CD4-positive, CD25-positive, alpha-beta regulatory T cell (primary cell): ENCODE measurements at places on chromosomes 3 and 15. TPM values are rescaled to one million over a fixed set of nuclear protein-coding genes. Genes with fewer than 3 reads are reported as not detected.

- peaks cover 21% of the 10 kb centered on the region for H3K36me3 ChIP-seq
- no peak overlapping the region for H3K27ac ChIP-seq
- H3K4me3 ChIP-seq: no peak overlapping the region
- no peaks in the 10 kb centered on the region for H3K27me3 ChIP-seq
- no peaks in the 10 kb centered on the region for H3K4me1 ChIP-seq
- DNase-seq: no peak
Measured at GRCh38 chr3:132573797-132574211, 23.3 kb upstream of the ACKR4 start.

- no peak overlapping the region for H3K27ac ChIP-seq
- no peaks in the 10 kb centered on the region for H3K27me3 ChIP-seq
- H3K4me3 ChIP-seq: no peak overlapping the region
- H3K4me1 ChIP-seq: peaks cover 17% of the 10 kb centered on the region
Measured at GRCh38 chr3:125366132-125366531, 9.0 kb downstream of the ZNF148 start.

DNA sequence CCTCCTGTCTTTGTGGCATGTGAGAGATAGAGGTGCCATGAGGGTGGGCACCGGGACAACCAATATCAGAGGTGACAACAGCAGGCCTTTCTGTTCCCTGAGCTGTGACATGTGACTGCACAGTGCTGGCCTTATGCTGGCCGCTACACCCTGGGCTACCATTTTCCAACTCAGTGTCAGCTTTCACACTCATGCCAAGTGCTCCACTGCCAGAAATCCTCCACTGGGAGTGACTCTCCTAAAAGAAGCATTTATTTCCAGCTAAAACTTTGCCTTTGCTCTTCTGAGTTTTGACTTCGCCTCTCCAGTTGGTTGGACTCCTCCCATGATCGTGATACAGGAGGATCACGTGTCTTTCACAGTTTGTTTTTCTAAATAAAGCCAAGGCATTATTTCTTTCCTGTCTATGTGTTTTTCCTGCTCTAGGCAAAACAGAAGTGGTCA lies 31.4 kb downstream of the CA12 start:
- H3K27me3 ChIP-seq: no peaks in the 10 kb centered on the region
- H3K4me3 ChIP-seq: no peak overlapping the region
- no peak for DNase-seq
- H3K4me1 ChIP-seq: no peaks in the 10 kb centered on the region

DNA sequence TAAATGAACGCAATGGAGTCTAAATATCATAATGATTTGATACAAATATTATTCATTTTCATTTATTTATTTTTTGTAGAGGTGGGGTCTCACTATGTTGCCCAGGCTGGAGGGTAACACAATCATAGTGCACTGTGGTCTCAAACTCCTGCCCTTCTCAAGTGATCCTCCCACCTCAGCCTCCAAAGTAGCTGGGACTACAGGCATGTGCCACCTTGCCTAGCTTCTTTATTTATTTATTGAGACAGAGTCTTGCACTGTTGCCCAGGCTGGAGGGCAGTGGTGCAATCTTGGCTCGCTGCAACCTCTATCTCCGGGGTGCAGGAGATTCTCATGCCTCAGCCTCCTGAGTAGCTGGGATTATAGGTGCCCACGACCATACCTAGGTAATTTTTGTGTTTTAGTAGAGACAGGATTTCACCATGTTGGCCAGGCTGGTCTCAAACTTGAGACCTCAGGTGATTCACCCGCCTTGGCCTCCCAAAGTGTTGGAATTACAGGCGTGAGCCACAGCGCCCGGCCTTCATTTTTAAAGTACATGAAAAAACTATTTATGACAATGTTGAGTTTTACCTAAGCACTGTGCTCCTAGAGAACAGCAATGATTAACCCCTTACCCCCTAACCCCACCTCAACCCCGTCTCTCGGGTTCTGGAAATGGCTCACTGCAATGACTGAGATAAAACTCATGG lies 4.0 kb upstream of the AEN start:
- no peak overlapping the region for H3K27ac ChIP-seq
- no peaks in the 10 kb centered on the region for H3K27me3 ChIP-seq
- H3K4me3 ChIP-seq: no peak overlapping the region
- H3K36me3 ChIP-seq: no peaks in the 10 kb centered on the region
- DNase-seq: no peak
- peaks cover 14% of the 10 kb centered on the region for H3K4me1 ChIP-seq

DNA sequence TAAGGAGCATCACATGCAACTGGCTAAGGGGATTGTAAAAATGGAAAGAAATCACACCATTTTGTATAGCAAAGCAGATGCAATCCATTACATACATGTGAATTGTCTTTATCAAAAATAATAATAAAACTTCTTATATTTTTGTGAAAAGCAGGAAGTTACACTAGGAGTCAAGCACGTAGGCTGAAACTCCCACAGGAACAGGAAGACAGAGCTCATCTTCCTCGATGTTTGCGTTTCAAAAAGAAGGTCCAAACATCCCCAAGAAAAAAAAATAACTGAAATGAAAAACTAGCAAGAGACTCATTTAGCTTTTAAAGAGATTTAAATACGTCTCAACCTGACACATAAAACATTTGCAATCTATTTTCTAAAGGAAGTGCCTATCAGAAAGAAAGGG lies 106.6 kb downstream of the TGFBR2 start:
- no peak overlapping the region for H3K4me3 ChIP-seq
- no peak overlapping the region for H3K27ac ChIP-seq
- H3K4me1 ChIP-seq: no peaks in the 10 kb centered on the region
- no peak for DNase-seq

- no peak overlapping the region for H3K27ac ChIP-seq
- H3K27me3 ChIP-seq: no peaks in the 10 kb centered on the region
Measured at GRCh38 chr3:64530434-64531049, 157.3 kb downstream of the ADAMTS9 start.

DNA sequence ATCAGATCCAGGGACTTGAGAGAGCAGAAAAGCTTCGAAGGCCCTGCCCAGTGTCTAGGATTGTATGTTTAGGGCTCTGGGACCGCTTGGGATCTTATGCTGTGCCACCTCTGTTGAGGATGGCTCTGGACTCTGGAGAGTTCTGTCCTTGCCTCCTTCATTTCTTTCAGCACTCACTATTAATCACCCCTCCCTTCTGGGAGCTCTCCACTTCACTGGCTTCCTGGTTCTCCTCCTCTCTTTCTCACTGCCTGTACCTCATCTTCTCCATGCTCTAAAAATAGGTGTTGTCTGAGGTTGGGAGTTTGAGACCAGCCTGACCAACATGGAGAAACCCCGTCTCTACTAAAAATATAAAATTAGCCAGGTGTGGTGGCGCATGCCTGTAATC lies 17.3 kb downstream of the MAPKBP1 start:
- DNase-seq: no peak
- no peaks in the 10 kb centered on the region for H3K27me3 ChIP-seq
- H3K27ac ChIP-seq: no peak overlapping the region
- H3K36me3 ChIP-seq: no peaks in the 10 kb centered on the region

GRCh38 chr15:79965846-79966630 lies 5.0 kb downstream of the BCL2A1 start:
- H3K4me1 ChIP-seq: peaks cover 41% of the 10 kb centered on the region
- H3K4me3 ChIP-seq: peak overlapping the region; percentile 62
- H3K36me3 ChIP-seq: no peaks in the 10 kb centered on the region
- DNase-seq: no peak

GRCh38 chr3:151093905-151094304 lies 8.4 kb downstream of the MED12L start:
- no peak overlapping the region for H3K27ac ChIP-seq
- no peaks in the 10 kb centered on the region for H3K36me3 ChIP-seq
- H3K4me3 ChIP-seq: no peak overlapping the region
- no peaks in the 10 kb centered on the region for H3K4me1 ChIP-seq
- H3K27me3 ChIP-seq: peaks cover 15% of the 10 kb centered on the region

- H3K36me3 ChIP-seq: no peaks in the 10 kb centered on the region
- no peaks in the 10 kb centered on the region for H3K4me1 ChIP-seq
- H3K27ac ChIP-seq: no peak overlapping the region
- no peaks in the 10 kb centered on the region for H3K27me3 ChIP-seq
Measured at GRCh38 chr3:122893754-122894668, 99.1 kb downstream of the SLC49A4 start.

GRCh38 chr3:106824856-106825255 lies 552.4 kb upstream of the CCDC54 start:
- no peaks in the 10 kb centered on the region for H3K27me3 ChIP-seq
- H3K4me3 ChIP-seq: no peak overlapping the region
- peak; percentile 1 for DNase-seq
- no peak overlapping the region for H3K27ac ChIP-seq
- no peaks in the 10 kb centered on the region for H3K4me1 ChIP-seq

DNA sequence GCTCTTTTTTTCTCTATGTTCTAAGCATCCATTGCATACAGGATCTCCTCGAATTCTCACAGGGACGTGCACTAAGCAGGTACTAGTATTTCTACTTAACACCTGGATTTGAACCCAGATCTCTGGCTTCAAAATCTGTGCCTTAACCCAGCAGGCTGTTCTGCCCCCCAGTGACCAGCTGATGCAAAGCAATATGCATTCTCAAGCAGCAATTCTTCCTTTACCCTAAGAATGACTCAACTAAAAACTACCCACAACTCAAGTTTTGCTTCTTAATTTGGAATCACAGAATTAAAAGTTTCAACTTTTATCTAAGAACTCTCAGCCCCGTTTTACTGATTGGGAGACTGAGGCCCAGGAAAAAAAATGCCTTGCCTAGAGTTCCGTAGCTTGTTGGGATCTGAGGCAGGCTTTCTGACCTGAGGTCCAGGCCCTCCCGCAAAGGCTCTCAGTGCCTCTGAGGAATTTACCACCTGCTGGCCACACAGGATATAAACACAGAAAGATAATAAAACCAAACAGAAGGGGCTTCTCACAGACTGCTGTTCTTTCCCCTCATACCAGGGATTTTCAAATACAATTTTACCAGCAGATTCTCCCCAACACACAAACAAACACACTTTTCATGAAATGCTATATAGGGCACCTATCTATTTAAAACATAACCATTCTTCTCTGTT lies 115.4 kb upstream of the RAD18 start:
- no peaks in the 10 kb centered on the region for H3K27me3 ChIP-seq
- no peaks in the 10 kb centered on the region for H3K4me1 ChIP-seq
- no peak for DNase-seq

DNA sequence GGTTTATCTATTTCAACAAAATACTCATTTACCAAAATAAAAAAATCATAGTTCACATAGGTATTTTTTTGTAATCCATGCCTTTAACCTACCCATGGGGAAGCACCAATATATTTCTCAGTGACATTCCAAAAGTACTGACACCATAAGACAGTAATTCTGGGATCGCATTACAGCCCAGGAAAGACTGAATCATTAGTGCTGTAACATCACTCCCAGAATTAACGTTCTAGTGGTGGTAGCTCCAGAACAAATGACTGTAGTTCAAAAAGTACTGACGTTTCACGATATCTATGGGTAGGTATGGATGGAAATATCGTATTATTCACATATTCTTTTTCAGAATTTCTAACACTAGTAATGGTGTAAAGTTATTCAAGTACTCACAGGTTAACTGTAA lies 54.3 kb upstream of the NEK10 start:
- peaks cover 65% of the 10 kb centered on the region for H3K36me3 ChIP-seq
- H3K27ac ChIP-seq: no peak overlapping the region
- H3K4me1 ChIP-seq: no peaks in the 10 kb centered on the region
- no peak overlapping the region for H3K4me3 ChIP-seq
- no peaks in the 10 kb centered on the region for H3K27me3 ChIP-seq

DNA sequence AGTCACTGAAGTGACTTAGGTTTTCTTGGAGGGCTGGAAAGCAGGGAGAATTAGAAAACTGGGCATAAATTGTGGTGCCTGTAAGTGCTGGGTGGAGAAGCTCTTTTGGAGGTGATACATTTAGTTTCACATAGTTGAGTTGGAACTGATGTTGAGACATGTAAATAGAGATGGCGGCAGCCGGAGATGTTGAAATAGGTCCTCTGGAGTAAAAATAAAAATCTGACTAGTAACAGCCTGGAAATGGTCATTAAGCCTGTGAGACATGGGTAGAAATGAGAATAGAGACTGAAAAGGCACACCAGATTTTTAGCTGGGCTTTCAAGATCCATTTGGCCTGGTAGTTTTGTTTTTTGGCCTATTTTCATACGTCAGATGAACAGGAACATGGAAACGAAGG lies 2.9 kb upstream of the NIT2 start:
- H3K36me3 ChIP-seq: no peaks in the 10 kb centered on the region
- no peak for DNase-seq
- H3K27ac ChIP-seq: no peak overlapping the region
- H3K4me3 ChIP-seq: no peak overlapping the region
- H3K4me1 ChIP-seq: peaks cover 21% of the 10 kb centered on the region

DNA sequence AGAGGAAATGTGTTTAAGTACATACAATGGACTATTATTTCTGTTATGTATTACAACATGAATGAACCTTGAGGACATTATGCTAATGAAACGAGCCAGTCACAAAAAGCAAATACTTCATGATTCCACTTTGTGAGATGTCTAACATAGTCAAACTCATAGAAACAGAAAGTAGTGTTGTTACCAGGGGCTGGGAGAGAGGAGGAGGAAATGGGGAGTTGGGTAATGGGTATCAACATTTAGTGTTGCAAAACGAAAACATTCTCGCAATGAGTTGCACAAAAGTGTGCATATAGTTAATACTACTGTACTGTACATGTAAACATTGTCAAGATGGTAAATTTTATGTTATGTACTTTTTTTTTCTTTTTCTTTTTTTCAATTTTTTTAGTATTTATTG lies 194.3 kb downstream of the IL5RA start:
- no peak overlapping the region for H3K4me3 ChIP-seq
- no peak for DNase-seq
- H3K27ac ChIP-seq: no peak overlapping the region
- no peaks in the 10 kb centered on the region for H3K4me1 ChIP-seq
- no peaks in the 10 kb centered on the region for H3K36me3 ChIP-seq

- H3K4me3 ChIP-seq: no peak overlapping the region
- no peaks in the 10 kb centered on the region for H3K4me1 ChIP-seq
- H3K36me3 ChIP-seq: no peaks in the 10 kb centered on the region
- H3K27me3 ChIP-seq: peaks cover 4% of the 10 kb centered on the region
Measured at GRCh38 chr3:120212505-120212904, 72.5 kb downstream of the GPR156 start.

DNA sequence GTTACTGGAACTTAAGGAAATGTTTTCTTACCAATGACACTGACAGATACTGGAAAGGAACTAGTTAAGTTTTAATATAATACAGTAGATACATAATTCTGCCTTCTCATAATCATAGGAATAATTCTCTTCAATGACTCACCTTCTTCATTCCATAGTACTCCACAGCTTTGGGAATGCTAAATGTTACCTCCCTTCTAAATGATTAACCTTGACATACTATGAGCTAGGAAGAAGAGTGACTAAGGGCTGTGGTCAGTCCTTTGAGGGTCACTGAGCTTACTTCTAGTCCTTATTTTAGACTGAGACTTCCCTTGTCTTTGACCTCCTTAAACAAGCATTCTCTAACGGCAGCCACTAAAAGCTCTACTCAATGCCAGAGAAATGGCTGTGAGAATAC lies 69.6 kb upstream of the PPIB start:
- no peak for DNase-seq
- H3K4me1 ChIP-seq: no peaks in the 10 kb centered on the region
- no peaks in the 10 kb centered on the region for H3K36me3 ChIP-seq
- no peak overlapping the region for H3K27ac ChIP-seq
- H3K27me3 ChIP-seq: no peaks in the 10 kb centered on the region

Gene MAGI1
- 0.44 TPM for total RNA-seq

Gene GABRR3
- total RNA-seq: not detected

Gene EIF2A
- 94.4 TPM for total RNA-seq

Gene RNF13
- 44.0 TPM for total RNA-seq

Gene ECE2
- total RNA-seq: not detected

Gene SPSB4
- total RNA-seq: not detected

Gene TLR9
- 0.27 TPM for total RNA-seq

Gene SLC28A1
- not detected for total RNA-seq

Gene MYEF2
- total RNA-seq: 19.0 TPM

Gene CD276
- total RNA-seq: not detected

Gene KLF15
- not detected for total RNA-seq

Gene HHLA2
- 0.74 TPM for total RNA-seq

Gene IMPG2
- 0.35 TPM for total RNA-seq

Gene BSN
- total RNA-seq: 0.12 TPM

Gene TNFAIP8L3
- total RNA-seq: not detected

Gene SLC22A14
- total RNA-seq: not detected

Gene PAQR5
- total RNA-seq: not detected
